ENCODE measurements at places on chromosomes 5 and 9.

DNA sequence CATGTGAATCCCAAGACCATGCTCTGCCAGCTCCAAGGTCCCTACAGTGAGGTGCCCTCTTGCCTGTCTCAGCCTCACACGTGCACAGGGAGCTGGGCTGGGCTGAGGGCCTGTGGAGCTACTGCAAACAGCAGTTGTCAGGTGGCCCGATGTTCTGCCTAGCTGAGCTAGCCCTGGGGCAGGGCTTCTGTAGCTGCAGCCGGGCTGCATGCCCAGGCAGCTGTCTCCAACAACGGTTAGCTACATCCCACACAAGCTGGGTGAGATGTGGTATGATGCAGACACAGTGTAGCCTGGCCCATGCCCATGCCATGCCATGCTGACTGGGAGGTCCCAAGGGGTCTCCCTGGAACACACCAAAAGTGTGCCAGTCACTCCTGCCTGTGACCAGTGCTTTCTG, 62.0 kb downstream of the MACROH2A1 start:
- no peak for DNase-seq

DNA sequence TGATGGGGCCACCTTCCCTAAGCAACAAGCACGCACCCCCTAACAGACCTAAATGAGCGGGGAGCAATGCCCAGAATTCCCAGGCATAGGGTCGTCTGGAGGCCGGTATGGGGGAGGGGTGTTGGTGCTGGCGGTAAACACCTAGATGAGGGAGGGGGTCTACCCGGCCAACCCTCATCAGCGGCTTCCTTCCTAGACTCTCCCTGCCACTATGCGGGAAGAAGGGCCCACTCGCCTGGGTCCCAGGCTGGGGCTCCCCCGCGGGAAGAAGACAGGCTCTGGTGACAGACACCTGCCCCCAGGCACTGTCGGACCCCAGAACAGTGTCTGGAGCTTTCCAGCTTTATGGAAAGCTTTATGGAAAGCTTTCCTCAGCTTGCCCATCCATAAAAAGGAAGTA, 519.0 kb upstream of the SEMA6A start:
- no peak for DNase-seq

DNA sequence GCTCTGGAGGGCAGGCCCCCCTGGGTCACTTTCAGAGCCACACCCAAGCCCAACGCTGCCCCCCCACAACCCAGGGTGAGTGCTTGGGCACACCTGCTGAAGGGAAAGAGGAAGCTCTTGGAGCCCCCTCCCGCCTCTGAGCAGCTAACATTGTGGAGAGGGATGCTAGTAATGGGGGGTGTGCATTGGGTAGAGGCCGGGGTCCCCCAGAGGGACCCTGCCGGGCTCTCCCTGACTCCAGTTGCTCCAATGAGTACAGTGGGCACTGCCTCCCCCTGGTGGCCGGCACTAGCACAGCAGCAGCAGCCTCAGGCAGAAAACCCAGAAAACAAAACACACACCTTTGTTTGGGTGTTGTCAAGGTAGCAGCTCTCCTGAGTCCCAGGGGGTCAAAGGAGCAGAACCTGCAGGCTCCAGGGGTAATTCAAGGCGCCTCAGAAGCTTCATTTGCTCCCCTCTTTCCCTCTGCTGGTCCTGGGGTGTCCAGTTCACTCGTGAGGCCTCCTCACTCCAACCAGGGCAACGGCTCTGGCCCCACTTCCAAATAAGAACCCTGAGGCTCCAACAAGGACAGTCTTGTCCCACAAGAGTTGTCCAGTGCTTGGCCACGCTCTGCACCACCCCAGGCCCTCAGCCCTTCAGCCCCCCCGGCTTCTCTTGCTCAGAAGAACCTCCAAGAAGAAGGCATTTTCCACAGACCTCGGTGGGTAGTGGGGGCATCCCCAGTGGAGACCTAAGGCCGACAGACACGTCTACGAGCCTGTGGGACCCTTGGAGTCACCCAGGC, 16.1 kb downstream of the GBGT1 start:
- peak; percentile 30 for DNase-seq

DNA sequence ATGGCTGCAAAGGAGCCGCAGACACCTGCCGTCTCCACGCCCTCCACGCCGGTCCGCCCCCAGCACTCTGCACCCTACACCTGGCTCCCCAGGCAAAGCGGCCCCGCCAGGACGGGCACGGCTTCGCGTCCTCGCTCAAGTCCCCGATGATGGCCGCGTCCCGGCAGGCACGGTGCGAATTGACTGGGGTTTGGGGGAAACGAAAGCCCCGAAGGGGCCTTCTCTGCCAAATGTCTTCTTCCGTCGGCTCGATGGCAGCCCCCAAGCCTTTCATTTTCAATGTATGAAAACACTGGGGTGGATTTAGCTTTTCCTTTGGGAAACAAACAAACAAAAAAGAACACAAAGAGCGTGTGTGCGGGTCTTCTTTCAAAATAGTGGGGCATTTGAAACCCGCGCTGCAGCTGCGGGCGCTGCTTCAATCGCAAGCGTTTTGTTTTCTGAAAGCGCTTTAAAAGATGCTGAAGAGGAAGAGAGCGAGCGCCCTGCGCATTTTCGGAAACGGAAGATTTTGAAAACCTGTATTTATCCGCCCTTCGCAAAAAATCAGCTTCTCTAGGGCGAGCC, 160.0 kb downstream of the RMI1 start:
- DNase-seq = peak; percentile 66

- no peak for DNase-seq
These were observed 3.3 kb downstream of the AFAP1L1 start for GRCh38 chr5:149274939-149275338.

DNA sequence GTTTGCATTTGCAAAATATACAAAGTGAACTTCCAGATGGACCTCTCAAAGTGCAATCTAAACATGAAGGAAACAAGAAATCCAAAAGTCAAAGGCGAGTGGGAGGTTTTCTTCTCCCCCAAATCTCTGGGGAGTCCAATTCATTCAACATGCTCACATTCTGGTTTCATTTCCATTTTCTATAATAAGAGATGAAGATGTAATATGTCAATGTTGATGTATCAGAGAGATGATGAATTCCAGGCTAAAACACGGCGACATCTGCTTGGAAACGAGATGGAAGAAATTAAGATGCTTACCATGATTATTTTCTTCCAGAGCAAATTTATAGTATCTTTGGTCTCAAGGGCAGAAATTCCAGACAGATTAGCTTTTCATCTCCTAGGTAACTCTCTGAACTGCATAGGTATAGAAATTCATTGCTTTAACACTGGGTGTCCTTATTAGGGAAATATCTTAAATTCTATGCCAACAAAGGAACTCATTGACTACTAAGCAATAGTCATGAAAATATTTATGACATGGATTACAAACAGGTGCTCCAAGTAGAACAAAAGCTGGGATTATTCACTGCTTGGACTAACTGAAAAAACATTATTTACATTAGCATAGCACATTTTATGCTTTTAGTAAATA, 287.9 kb downstream of the SEC61B start:
- peak; percentile 51 for DNase-seq

GRCh38 chr5:102802708-102803458, 47.8 kb downstream of the PAM start:
- no peak for DNase-seq

DNA sequence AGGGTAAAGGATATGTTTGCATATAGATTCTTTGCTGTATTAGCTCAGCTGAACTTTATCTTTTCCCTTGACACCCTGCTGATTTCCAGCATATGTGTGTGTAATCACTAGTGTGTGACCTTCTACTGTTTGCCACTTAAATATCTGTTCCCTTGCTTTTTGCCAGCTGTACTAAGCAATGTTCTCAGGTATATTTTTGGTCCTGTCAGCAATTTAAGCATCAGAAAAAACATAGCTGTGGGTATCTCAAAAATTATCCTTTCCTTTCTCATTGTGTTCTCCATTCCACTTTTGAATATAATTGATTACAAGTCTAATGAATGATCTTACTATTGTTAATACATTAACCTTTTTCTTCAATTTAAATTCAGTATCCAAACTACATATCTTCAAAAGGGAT, 59.2 kb upstream of the CDH10 start:
- no peak for DNase-seq

DNA sequence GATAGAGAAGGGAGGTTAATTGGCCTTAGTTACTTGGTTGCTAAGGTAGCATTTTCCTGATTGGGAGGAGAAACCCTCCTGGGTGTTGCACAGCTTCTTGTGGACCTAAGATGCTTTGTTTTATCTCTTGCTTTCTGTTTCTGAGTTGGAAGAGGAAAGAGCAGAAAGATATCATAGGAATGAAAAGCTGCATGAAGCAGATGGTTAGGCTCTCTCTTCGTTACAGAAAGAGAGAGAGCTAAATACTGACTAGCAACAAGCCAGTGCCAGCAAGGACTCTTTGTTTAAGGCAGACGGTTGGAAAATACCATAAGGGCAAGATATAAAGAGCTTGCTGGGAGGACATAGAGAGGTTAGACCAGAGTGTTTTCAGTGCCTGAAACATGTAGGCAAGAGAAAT, 103.1 kb downstream of the ATG10 start:
- no peak for DNase-seq

GRCh38 chr9:137412431-137412830, 10.5 kb downstream of the EXD3 start:
- DNase-seq = no peak

- no peak for DNase-seq
These were observed 30.8 kb downstream of the SLC6A3 start for GRCh38 chr5:1414311-1415058.

DNA sequence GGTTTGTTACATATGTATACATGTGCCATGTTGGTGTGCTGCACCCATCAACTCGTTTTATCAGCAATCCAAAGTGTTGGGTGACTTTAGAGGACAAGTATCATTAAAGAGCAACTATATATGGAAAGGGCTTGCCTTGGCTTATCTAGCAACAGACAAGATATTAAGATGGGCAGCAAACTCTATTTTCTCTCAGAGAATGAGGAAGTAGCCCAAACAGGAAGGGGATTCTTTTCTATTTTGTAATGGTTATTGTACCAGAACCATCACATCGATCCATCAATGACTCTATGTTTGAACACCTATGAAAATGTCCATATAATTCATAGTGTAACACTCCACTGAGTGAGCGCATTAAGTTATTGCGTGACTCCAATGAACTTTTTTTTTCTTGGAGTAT, 260.1 kb upstream of the SLC24A2 start:
- no peak for DNase-seq

- peak; percentile 19 for DNase-seq
These were observed 23.2 kb upstream of the PTGS1 start for GRCh38 chr9:122347348-122348287.

- no peak for DNase-seq
These were observed 51.5 kb upstream of the SH3PXD2B start for GRCh38 chr5:172505845-172506244.

DNA sequence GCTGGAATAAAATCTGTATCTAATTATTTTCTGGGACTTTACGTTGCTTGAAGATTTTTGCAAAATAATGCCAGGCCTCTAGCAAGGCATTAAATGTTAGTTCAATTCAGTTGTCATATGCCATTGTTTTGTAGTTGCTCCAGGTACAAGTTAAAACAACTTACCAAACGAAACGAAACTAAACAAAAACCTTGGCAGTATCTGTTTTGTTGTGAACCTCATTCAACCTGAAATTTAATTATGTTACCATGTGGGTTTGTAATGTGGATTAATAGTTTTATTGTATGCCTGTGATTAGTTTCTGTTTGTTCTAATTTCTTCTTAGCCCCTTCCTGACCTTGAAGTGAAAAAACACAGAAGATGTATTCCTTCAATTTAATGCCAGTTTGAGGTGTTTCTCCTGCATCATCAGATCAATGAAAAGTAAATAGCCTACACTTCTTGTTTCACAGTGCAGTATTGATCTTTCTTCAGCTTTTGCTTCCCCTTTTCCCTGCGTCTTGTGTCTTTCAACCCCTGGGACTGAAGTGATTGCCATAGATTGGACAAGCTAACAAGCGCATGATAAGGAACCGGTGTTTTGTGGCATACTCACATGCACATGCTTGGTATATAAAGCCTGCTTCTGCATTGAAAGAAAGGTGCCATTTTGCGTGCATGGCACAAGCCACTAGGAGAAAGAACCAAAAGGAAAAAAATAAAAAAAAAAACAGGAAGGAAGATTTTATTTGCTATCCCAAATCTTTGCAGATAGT, 699.0 kb upstream of the ARRDC3 start:
- DNase-seq = no peak

GRCh38 chr5:11385251-11385900, 518.9 kb downstream of the CTNND2 start:
- DNase-seq = no peak

GRCh38 chr5:159341906-159342310, 11.6 kb upstream of the IL12B start:
- no peak for DNase-seq

- no peak for DNase-seq
These were observed 13.3 kb upstream of the NKD2 start for GRCh38 chr5:995318-995717.

GRCh38 chr5:108206707-108207106, 175.2 kb downstream of the FBXL17 start:
- DNase-seq = no peak

- no peak for DNase-seq
These were observed 8.5 kb downstream of the HMHB1 start for GRCh38 chr5:143820451-143820850.

All from NCI-H526 (cell line).